Caki2 (cell line): ENCODE measurements at places on chromosomes 1 and 21. TPM values are rescaled to one million over a fixed set of nuclear protein-coding genes. Genes with fewer than 3 reads are reported as not detected.

SLC25A34 gene
- 0.07 and 1.0 TPM in 2 replicates for total RNA-seq

- no peak for DNase-seq
Observed at GRCh38 chr1:20328201-20328600, 37.5 kb downstream of the VWA5B1 start.

SPRR1B gene
- not detected in 2 replicates for total RNA-seq

TDRD5 gene
- total RNA-seq: not detected in 2 replicates

- DNase-seq: no peak
Observed at GRCh38 chr1:18849261-18849711, 10.2 kb downstream of the TAS1R2 start.

DNA sequence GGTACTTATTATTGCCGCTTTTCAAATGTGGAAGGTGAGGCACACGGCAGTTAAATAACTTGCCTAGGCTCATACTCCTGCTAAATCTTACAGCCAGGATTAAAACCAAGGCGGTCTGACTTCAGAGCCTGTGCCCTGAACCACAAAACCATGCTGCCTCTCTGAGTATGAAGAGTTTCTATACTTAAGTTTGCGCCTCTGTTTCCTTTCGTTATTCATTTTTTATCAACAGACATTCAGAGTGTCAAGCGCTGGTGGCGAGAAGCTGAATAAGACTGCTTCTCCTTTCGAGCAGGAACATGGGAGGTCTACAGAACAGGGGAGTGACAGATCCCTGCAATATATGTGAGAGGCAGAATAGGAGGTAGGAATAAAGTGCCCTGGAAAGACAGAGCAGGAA, 96.0 kb upstream of the DUSP10 start:
- no peak for DNase-seq

GRCh38 chr1:152679459-152679858, 4.4 kb downstream of the LCE2C start:
- DNase-seq: no peak
